ENCODE measurements at places on chromosomes 12 and 14.

- DNase-seq: no peak
Observed at GRCh38 chr14:75175677-75176141, 703 bp downstream of the TMED10 start.

DNA sequence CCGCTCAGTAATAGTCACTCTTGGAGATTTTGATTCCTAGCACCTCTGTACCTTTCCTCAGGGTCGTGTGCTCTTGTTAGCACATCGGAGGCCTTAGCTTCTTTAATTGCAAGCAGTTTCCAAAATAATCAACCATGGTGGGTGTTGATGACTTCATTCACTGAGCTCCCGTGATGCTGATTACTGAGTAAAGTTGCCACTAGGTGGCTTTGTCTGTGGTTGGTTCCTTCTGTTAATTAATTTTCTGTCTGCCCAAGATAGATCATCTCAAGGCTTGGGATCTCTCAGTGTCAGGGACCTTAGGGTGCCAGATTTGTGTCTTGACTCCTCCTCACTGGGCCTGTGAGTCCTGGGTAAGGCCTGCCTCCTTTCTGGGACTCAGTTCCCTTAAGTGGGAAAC lies 54.3 kb downstream of the PTPN11 start:
- no peak for DNase-seq

GRCh38 chr14:101557321-101557695 lies 4.0 kb upstream of the DIO3 start:
- no peak for DNase-seq

GRCh38 chr14:29913566-29913965 lies 14.1 kb downstream of the PRKD1 start:
- DNase-seq: no peak

DNA sequence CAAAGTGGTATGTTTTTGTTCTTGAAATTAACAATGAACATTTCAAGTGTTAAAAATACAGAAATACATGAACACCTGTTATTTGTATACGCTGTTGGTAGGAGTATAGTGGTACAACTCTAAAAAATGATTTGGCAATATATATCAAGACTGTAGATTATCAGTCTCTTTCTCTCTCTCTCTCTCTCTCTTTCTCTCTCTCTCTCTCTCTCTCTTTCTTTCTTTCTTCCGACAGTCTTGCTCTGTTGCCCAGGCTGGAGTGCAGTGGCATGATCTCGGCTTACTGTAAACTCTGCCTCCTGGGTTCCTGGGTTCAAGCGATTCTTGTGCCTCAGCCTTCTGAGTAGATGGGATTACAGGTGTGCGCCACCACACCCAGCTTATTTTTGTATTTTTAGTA lies 12.6 kb downstream of the HEBP1 start:
- no peak for DNase-seq

DNA sequence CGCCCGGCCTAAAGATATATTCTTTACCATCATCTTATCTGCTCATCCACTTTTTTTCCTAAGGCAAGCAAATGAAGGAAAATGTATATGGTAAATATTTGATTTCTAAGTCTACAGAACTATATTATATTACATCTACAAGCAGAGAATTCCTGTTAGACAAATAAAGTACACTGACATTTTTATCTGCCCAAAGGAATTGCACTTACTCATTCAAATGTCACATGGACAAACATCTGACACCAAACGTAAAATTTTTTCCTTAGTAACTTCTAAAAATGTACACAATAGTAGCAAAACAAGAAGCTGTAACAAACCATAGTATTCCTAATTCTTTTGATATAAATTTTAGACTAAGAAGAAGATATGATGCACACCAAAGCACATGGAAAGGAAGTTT lies 51.0 kb downstream of the SPPL3 start:
- DNase-seq: no peak

DNA sequence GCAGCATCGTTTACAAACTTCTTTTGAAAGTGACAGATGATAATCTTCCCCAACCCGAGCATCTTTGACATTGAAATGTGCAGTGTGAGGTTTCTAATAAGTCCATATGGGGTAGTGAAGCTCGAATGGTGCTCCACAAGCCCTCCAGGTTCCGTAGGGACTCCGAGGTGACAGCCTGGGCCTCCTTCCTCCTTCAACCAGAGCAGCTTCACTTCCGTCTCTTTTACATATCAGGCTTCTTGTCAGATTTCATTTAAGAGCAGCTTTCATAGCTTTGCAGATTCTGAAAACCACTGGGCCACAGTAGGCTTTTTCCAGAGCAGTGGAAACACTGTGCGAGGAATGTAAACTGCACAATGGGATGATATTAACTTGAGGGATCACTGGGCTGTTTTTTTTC lies 103.6 kb upstream of the CPM start:
- no peak for DNase-seq

DNA sequence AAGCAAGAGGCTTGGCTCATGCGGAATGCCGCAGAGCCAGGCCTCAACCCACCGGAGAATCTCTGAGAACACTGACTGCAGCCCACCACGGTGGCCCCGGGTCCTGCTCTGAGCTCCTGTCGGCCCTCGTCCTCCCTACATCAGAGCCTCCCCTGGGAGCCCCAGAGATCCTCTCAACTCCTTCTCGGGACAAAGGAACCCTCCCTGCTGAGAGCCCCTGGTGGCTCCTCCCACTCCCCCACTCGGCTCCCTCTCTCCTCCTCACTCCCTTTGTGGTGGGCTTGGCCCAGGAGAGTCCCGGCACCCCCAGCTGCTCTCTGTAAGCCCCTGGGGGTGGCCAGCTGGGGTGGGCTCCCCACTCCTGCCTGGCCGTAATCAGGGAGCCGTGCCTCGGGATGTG lies 11.1 kb upstream of the INF2 start:
- DNase-seq: peak; percentile 72

DNA sequence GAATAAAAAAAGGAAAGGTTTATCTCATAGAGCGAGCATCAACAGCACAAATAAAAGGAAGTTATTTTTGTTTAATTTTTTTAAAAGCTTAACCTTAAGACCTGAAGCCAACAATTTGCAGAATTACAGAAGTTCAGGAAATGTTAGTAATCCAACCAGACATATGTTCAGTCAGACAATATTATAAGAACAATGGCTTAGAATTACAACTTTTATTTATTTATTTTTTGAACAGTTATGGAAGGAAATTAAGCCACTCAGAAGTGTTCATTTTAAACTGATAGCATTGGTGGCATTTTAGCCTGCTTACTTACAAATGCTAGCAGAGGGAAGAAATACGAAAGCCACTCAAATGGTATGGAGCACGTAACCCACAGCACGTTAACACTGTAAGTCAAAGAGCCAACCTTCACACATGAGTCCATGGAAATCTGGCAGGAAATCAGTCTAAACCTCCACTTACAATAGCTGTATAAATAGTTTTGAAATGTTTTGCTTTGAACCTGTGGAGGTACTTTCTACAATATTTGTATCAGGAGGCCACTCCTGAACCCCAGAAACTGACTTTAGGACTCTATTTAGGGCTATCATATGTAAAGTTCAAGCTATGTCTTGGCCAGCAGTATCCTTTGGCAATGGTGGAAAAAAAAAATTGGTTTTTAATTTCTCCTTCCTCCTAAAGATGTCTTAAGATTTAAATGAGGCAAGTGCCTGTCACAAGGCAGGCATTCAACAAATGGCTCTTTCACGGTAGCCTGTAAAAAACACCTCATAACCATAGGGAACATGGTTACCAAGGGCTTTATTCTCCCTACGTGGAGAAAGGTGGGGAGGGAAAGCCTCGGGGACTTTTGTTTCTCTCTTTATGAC lies 102.3 kb downstream of the ITPR2 start:
- DNase-seq: no peak
